ENCODE measurements at places on chromosomes 16 and 17.

DNA sequence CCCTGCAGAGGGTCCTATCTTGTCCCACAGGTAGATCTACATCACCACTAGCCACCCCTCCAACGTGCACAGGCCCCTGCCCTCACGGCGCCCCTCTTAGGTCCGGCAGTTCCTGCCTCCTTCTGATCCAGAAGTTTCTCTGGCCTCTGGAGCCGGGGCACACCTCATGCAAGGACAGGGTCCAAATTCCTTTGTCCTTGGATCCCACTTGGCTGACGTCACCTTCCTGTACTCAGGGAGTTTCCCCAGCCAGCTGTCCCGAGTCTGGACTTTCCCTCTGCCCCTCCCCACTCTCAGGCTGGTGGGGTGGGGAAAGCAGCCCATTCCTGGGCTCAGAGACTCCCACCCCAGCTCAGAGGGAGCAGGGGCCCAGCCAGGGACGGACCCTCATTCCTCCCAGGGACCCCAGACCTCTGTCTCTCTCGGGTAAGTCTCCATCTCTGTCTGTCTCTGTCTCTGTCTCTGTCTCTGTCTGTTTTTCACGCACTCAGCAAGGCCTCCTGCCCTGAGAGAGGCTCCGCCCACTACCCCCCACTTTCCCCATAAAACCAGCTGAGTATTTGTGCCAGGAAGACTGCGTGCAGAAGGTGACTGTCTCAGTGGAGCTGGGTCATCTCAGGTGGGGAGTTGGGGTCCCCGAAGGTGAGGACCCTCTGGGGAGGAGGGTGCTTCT, at the start of gene IL32:
TSS of gene IL32 (plus strand) at position 572 of the 673 bp plus-strand sequence. CDS start 172 bp downstream, outside the sequence.
- DNase-seq, result no peak

GRCh38 chr16:57614944-57615343, 13.5 kb upstream of the ADGRG1 start:
- peak; percentile 1 for DNase-seq

DNA sequence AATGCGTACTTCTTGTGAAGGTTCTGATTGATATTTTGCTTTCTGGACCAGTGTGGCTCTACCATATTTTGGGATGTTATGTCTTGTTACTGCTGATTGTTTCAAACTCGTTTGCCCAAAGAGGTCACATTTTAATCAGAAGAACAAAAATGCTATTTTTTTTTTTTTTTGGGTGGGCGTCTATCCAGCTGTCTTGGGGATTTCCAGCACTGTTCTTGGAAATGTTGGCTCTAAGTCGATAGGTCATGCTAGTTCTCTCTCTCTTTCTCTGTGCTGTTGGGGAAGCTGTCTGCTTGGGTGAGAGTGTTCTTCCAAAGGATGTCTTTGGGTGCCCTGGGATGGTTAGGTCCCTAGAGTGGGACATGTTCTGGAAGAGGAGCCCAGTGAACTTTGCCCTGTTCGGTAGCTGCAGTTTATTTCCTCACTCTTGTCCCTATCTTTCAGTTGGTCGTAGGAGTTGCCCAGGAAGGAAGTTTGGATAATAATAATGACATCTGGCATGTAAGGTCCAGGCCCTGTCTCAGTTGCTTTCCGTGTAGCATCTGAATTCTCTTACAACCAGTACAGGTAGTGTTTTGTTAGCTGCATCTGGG, 2.9 kb downstream of the IRF8 start:
- no peak for DNase-seq

- DNase-seq, result no peak
Measured at GRCh38 chr17:13917634-13918033, 151.7 kb upstream of the COX10 start.

GRCh38 chr17:66791347-66791746, 43.6 kb upstream of the CACNG5 start:
- no peak for DNase-seq

GRCh38 chr17:59365383-59365981, 34.0 kb downstream of the YPEL2 start:
- peak; percentile 35 for DNase-seq

GRCh38 chr17:72079700-72080099, 41.1 kb upstream of the SOX9 start:
- DNase-seq, result no peak

DNA sequence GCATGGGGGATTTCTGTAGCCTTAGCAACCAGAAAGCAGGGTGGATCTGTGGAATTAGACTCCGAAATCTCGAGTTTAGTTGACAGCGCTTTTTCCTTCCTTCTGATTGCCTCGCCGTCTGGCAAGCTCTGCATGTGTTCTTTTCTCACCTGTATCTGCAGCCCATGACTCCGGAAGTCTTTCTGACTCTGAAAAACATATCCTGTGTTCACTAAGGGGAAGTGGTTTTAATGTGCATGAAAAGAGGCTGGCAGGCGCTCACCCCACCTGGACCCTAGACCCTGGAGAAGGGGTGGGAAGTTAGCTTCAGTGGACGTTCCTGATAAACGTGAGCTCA, 158.5 kb downstream of the RPTOR start:
- DNase-seq, result no peak
